ENCODE measurements at places on chromosomes 2 and 18.
A peak's percentile ranks its signal among the peaks of the same experiment; 100 is the strongest.

GRCh38 chr2:17593841-17594491 is 53.5 kb downstream of the VSNL1 start:
- no peak for DNase-seq

DNA sequence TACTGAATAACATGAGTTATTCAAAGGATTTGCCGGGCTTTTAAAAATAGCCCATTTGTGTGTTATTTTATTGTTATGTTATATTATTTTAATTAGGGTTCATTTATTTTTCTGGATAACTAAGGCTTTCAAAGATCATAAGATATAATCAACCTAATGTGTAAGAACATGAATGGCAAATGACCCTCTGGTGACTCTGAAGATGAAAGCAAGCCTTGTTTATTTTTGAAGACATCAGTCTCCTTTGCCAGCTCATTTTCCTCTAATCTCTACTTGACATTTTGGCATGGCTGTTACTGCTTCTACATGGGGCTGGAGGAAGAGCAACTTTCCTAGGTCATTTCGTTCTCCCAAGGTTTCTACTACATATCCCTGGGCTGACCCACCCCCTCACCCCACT is 10.6 kb downstream of the FAP start:
- no peak for DNase-seq

DNA sequence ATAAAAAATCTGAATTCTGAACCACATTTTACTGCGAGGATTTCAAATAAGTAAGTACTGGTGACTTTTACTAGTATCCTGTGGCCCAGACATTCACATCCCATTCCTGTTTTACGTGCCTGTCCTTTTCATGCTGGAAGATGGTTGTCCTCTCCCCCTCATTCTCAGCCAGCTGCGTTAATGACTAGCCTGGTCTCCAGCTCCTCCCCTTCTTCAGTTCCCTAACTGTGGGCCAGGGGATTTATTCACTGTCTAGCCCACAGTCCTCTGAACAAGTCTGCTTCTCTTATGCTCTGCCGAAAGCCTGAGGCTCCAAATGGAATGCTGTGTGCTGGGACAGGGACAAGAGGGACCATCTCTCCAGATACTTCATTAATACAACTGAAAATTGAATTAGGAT is 373.9 kb downstream of the PTPRM start:
- no peak for DNase-seq

DNA sequence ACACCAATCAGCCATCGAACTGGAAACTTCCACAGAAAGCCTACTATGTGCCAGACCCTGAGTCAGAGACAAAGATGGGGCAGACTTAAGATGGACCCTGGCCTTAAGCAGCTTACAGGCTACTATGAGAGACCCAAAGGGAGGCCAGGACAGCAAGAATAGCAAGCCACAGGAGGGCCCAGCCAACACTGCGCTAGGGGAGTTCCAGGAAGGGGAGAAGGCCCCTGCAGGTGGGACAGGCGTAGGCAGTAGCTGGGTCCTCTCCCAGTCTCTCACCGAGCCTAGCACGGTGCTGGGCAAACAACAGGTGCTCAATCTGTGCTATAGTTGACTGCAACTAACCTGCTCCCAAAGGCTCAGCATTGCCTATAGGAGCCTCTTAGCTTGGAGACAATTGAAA is 136.2 kb downstream of the CLIP4 start:
- DNase-seq, result no peak

DNA sequence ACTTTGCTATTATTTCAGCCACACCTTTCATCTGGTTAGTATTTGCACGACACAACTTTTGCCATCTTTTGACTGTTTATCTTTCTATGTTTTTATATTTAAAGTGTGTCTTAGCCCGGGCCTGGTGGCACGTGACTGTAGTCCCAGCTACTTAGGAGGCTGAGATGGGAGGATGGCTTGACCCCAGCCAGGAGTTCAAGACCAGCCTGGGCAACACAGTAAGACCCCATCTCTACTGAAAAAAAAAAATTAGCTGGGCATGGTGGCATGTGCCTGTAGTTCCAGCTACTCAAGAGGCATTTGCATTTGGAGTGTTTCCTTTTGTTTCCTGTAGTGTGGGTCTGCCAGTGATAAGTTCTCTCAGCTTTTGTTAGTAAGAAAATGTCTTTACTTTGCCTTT is 88.7 kb upstream of the GLI2 start:
- no peak for DNase-seq

- no peak for DNase-seq
These were observed 6.6 kb upstream of the ASNSD1 start for GRCh38 chr2:189654641-189655040.

DNA sequence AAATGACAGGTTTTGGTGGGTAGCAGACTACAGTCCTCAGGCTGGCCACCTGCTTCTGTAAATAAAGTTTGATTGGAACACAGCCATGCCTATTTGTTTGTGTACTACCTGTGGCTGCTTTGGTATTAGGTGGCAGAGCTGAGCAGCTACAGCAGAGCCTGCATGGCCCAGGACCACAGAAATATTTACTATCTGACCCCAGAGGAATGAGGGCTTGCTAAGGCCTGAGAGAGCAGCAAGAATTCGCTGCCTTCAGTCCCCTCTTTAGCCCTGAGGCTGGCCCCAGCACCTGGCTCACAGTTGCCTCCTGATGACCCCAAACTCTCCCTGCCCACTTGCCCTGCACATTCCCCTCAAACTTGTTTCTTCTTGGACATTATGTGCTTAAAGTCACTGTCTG is 32.5 kb downstream of the POLR1A start:
- no peak for DNase-seq

DNA sequence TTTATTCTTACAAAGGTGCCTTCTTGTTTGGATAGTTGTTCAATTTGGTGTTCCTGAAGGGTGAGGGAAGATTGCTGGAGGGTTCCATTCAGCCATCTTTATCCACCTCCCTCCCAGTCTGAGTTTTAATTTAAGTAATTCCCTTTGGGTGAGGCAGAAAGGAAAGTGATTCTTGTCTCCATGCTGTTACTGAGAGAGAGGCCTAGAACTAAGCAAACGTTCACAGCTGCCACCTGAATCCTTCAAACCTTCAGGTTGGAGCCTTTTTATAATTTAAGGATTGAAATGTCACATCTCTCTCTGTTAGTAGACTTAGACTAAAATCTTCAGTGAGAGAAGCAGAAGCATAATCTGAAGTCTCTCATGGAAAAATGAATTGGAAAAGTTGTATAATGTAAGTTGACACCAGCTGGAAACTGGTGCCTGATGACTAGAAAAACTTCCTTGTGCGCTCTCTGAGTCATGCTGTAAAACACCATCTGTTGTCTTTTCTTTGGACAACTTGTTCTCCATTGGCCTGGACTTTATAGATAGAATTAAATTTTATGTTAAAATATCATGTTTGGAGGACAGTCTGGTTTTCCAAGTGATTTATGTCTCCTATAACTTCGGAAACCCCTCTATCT is 14.6 kb downstream of the STRADB start:
- no peak for DNase-seq

DNA sequence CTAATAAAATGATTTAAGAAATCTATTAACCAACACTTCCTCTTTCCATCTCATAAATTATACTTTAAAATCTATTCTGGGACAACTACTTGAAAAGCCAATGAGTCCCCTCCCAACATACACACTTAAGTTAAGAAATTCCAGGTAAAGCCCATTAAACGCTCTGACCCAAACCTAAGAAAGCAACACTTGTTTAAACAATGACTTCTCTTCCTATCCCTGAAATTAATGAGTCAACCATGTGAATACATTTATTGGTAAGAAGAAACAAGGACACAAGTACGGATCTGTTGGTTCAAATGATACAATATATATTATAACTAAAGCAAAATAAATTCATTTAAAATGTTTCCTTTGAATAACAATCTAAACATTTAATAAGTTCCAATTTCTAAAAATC is 279.4 kb downstream of the ERBB4 start:
- DNase-seq, result no peak

DNA sequence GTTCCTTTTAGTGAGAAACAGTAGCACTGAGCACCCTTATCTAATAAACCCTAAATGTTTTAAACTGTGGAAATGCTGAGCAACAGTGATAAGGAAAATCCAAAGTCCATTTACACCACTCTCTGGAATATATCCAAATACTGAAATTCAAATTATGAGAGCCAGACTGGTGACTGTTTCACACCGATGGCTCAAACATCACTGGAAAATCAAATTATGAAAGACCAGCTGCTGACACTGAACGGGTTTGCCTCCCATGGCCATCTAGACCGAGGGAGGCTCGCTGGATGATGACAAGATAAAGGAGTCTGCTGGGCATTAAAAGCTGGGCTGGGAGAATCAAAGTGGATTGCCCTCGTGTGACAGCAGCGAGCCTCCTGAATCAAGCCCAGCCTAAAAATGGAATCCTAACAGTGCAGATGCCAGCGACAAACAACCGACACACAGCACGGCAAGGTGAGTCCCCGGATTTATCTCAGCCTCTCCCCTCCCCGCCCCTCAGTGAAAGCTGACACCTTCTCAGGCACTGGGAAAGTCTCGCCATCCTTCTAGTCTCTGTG is 30.3 kb downstream of the SERPINE2 start:
- DNase-seq, result no peak

DNA sequence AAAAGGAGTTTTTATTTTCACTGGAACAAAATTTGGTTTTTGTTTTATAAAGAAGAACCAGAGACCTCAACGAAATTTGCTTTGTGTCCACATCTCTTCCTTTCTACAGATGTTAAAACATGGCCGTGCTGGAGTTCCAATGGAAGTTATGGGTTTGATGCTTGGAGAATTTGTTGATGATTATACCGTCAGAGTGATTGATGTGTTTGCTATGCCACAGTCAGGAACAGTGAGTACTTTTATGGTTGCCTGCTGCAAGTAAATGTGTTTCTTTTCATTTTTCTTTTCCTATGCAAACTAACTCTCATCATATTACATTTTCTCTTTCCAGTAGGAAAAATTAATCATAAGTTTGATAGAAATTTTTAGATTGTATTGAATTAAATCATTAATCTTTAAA is 48.4 kb upstream of the TBR1 start:
- DNase-seq, result no peak

- DNase-seq, result no peak
These were observed 6.1 kb downstream of the ARHGEF4 start for GRCh38 chr2:130842770-130843169.

GRCh38 chr2:71699428-71699827 is 246.1 kb downstream of the DYSF start:
- DNase-seq, result no peak

- no peak for DNase-seq
These were observed 823.2 kb upstream of the ID2 start for GRCh38 chr2:7858624-7859023.

GRCh38 chr2:42652086-42652485 is 83.7 kb downstream of the MTA3 start:
- DNase-seq, result no peak

DNA sequence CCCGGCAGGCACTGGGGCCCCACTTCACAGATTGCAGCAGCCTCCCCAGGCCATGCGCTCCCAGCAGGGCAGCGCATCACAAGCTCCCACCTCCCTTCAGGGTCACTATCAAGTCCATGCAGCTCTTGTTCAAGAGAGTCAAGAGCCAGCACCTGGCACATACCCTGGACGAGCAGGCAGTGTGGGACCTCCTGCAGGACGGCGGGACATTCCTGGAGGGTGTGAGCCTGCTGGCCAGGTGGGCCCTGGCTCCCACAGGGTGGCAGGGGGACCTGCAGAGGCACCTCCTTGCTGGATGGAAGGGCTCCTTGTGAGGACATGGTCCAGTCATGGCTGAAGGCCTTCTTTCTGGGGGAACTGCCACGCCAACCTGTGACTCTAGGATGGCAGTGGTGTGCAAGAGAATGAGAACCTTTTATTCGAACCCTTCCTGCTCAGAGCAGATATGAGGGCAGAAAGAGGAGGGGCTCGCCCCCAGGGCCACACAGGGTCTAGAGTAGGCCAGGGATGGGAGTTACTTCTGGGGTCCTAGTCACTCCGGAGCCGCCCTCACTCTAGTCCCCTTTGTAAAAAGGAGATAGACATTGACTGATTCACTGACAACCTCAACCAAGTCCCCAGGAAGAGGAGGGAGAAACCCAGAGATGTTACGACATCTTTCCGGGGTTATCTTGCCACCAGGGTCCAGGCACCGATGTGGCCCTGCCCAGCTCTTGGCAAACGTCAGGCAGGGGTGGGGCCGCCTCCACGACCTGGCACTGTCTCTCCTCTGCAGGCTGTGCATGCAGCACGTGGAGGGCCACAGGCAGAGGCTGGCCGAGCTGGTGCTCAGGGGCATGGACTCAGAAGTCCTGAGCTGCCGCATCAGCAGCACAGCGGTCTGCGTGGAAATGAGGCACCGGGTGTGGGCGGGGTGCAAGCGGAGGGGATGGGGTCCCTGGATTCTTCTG is 31.3 kb downstream of the HJURP start:
- peak; percentile 4 for DNase-seq
